NCI-H524 (cell line): ENCODE measurements at places on chromosomes 12 and 14.
A peak's percentile ranks its signal among the peaks of the same experiment; 100 is the strongest.

- DNase-seq, result no peak
Observed at GRCh38 chr14:81589381-81590065, 55.9 kb upstream of the SEL1L start.

GRCh38 chr14:89801136-89801535 is 153.4 kb downstream of the EFCAB11 start:
- DNase-seq, result no peak

GRCh38 chr12:526089-526488 is 66.3 kb downstream of the B4GALNT3 start:
- DNase-seq, result no peak

GRCh38 chr14:73720636-73721035 is 6.5 kb upstream of the PNMA1 start:
- DNase-seq, result no peak

DNA sequence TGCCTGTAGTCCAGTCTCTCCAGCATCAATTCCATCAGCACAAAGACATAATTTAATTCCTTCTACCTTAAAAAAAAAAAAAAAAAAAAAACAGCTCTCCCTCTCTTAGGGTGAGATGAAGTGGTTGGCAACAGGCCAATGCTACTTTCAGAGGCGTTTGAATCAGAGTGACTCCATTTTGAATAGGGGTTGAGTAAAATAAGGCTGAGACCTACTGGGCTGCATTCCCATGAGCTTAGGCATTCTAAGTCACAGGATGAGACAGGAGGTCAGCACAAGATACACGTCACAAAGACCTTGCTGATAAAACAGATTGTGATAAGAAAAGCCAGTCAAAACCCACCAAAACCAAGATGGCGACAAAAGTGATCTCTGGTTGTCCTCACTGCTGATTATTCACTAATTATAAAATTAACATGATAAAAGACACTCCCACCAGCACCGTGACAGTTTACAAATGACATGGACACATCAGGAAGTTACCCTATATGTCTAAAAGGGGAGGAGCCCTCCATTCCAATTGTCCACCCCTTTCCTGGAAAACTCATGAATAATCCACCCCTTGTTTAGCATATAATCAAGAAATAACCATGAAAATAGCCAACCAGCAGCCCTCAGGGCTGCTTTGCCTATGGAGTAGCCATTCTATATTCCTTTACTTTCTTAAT is 6.9 kb upstream of the TCL1B start:
- DNase-seq, result peak; percentile 14
